ENCODE measurements at places on chromosomes 5 and 9. TPM values are rescaled to one million over a fixed set of nuclear protein-coding genes. Genes with fewer than 3 reads are reported as not detected.
A peak's percentile ranks its signal among the peaks of the same experiment; 100 is the strongest.

DNA sequence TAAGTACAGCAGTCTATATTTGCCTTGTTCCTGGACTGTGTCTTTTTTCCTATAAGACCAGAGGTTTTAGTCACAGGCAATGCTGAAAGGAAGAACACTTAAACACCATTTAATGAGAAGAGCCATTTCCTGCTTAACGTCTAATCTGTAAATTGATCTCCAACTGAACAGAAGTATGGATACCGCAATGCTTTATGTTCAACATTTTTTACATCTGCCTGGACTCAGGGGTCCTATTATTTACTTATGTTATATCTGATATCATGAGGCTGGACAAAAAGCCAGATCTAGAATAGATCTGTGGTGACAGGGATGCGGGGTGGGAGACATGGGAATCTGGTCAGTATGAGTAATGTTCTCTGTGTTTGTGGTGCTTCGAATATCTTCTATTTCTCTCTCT is 334.6 kb upstream of the MPDZ start:
- DNase-seq = no peak

DNA sequence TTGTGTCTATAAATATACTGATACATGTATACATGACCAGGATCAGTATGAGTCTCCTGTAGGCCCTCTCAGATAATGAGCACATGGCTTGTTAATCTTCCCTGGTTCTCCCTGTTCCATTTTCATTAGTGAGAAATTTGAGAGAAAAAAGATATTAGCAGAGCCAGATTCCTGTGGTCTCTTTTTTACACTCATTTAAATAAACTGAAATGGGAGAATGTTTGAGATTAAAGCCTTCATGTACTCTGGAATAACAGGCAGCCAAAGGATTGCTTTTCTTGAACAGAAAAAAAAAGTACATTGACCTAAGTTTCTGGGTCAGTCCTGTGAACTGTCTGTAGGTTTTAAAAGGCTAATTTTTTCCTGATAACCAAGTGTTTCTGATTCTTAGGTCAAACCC is 44.2 kb downstream of the PWWP2A start:
- no peak for DNase-seq

DNA sequence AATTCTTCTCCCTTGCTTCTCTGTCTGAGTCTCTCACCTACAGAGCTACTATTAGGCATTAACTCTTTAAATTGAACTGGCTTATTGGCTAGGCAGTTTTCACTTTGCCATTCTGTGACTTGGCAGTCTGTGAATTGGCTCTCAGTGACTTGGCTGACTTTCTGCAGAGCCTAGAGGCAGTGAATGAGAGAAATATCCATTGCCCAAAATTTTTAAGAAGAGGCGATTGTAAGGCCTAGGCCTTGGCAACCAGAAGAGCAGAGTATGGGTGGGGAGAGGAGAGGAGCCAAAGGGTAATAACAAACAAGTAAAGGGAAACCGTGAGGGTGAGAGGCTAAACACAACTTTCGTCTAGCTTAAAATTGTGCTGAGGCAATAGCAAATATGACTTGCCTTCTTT is 176.7 kb downstream of the PRR16 start:
- DNase-seq = no peak

GRCh38 chr5:132044207-132044606 is 16.2 kb upstream of the IL3 start:
- no peak for DNase-seq

DNA sequence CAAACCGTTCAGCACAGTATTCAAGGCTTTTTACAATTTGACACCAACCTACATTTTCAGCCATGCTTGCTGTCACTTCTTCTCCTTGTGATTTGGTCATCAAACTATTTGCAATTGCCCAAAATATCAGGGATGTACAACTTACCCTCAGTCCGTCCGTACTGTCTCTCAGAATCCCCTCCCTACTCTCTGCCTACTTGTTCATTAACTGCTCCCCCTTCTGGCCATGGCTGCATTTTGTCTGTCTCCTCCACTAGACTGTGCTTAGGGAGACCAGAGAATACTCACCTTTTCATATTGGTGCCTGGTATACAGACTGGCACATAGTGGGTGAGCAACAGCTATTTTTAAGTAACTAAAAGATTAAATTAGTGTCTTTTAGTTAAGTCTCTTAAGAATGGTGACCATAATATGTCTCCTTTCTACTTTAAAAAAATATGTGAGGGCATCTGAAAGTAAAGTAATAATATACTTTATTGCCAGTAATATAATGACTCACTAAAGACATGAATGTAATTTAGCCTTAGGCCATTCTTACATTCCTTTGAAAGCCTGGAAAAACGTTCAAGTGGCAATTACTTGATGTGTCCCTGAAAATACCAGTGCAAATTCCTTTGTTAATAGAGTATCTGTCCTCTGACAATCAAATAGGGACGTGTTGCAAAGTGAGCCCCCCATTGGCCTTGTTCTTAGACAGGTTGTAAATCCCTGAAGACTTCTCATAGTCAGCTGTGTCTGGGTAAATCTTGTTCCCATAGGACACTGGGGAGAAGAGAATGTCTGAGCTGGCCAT is 27.8 kb downstream of the PRLR start:
- DNase-seq = peak; percentile 47

DNA sequence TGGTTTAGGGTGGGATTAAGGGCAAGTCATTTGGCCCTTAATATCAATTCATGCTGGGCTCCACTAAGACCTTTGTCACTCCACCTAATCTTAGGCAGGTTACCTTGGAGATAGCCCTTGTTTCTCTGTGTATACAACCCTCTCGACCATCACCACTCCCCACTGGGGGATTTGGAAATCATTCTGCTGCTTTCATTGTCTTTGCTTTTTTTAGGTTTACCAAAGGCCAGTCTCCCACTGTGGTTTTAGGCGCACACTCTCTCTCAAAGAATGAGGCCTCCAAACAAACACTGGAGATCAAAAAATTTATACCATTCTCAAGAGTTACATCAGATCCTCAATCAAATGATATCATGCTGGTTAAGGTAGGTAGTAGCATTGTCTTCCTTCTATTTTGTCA is 6.2 kb downstream of the GZMK start:
- no peak for DNase-seq

GRCh38 chr5:19874811-19875210 is 113.2 kb downstream of the CDH18 start:
- no peak for DNase-seq

The LCP2 gene
- total RNA-seq = 11.6 TPM

The CENPK gene
- 12.4 TPM for total RNA-seq

All from tongue (tissue), 3 donors.